Mesothelial cell of epicardium (in vitro differentiated cells): ENCODE measurements at places on chromosomes 4 and X.

DNA sequence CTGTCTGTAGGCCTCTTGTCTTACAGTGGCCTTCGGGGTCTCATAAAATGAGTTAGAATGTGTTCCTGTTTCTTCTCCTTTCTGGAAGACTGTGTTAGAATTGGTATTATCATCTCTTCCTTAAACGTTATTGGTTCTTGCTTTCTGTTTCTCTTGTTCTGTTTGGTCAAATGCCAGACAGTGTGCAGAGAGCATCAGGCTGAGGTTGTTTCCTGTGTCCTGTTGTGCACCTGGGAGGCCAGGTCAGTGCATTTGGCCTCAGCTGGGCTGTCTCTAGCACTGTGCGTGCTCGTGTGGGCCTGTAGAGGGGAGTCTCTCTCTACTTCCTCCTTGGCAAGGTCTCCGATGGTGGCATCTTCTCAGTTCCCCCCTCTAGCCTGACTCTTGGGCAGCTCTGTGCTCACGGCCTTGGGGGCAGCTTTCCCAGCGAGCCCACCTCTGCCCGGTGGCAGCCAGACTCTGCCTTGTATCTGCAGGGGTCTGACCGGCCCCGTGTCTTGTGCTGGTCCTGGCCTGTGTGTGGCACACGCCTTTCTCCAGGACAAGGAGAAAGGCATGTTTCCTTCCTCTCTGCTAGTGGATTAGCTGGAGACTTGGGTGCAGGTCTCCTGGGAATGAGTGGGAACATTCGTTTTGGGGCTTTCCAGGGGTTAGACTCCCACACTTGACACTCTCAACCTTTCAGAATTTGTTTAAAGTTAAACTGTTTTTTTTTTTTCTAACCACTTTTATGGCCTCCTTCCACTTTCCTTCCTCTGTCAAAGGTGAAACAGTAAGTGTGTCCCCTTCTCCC lies 62.3 kb downstream of the FAM193A start:
- no peak for DNase-seq

DNA sequence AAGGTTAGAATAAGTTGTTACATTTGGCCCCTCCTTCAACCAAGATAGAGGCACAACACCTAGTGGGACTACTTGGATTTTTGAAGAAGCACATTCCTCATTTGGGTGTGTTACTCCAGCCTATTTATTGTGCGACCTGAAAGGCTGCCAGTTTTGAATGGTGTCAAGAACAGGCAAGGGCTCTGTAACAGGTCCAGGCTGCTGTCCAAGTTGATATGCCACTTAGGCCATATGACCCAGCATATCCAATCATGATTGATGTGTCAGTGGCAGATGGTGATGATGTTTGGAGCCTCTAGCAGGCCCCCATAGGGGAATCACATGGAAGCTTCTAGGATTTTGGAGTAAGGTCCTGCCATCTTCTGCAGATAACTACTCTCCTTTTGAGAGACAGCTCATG lies 35.5 kb upstream of the UGT2B4 start:
- no peak for DNase-seq

DNA sequence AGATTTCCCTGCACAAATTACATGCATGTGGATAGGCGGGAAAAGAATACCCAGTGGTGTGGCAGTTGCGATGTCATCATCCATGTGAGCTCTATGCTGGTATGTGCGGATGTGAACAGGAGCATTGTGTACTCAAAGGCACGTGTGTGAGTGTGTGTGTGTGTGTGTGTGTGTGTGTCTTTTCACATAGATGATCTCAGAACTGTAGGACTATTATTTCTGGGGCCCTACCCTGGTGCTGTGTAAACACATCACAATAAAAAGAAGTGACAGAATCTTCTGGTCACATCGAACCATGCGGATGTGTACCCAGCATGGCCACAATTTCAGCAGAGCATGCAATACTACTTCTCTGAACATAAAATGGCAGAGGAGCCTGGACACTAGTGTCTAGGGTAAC lies 624.8 kb downstream of the MID1IP1 start:
- no peak for DNase-seq

DNA sequence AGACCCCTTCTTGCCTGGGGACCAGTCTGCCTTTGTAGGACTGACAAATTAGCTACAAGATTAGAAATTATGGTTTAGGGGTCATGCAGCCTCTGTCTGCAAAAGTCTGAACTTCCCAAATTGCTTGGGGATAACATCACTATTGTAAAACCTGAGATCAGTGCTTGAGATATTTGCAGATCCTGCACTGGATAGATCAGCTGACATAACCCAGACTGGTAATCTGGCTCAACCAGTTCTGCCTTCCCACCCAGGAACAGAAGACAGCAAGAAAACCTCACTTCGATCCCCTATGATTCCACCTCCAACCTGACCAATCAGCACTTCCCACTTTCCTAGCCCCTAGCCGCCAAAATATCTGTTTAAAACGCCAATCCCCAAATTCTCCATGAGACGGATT lies 202.8 kb upstream of the DIAPH2 start:
- DNase-seq: no peak
